Suprapubic skin (tissue), 4 donors: ENCODE measurements at places on chromosomes 5 and 9.

- DNase-seq: no peak
Observed at GRCh38 chr9:98807814-98808195, 335 bp downstream of the GALNT12 start.

GRCh38 chr9:125650271-125650737 is 56.7 kb downstream of the MAPKAP1 start:
- DNase-seq: no peak

- no peak for DNase-seq
Observed at GRCh38 chr9:69801989-69802388, 18.6 kb upstream of the CFAP95 start.

- no peak for DNase-seq
Observed at GRCh38 chr5:98349251-98349989, 424.0 kb upstream of the RGMB start.

GRCh38 chr9:127229691-127230417 is 34.7 kb upstream of the GARNL3 start:
- DNase-seq: no peak

DNA sequence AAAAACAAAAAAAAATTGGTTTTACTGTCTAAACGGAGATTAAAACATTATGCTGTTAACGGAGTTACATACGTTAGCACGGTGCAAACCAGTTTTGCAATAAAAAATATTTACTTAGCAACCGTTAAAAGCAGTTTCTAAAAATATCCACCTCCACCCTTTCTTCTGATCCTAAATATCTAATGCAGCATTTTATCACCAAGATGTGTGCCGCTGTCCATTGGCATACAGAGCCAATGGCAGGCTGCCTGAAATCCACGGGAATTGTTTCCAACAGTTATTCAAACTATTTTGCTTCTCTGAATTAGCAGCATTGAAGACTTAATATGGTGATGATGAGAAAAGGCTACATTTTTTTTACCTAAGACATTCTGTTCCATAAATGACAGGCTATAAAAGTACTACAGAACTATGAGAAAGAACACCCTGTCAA is 61.6 kb downstream of the CSNK1A1 start:
- DNase-seq: no peak

- DNase-seq: no peak
Observed at GRCh38 chr5:61228229-61228628, 66.0 kb upstream of the SMIM15 start.

GRCh38 chr9:128323212-128323730 is 632 bp downstream of the COQ4 start:
- DNase-seq: no peak

GRCh38 chr5:113663879-113664541 is 150.5 kb downstream of the YTHDC2 start:
- DNase-seq: no peak

GRCh38 chr9:131960851-131961495 is 118.7 kb downstream of the MED27 start:
- no peak for DNase-seq

DNA sequence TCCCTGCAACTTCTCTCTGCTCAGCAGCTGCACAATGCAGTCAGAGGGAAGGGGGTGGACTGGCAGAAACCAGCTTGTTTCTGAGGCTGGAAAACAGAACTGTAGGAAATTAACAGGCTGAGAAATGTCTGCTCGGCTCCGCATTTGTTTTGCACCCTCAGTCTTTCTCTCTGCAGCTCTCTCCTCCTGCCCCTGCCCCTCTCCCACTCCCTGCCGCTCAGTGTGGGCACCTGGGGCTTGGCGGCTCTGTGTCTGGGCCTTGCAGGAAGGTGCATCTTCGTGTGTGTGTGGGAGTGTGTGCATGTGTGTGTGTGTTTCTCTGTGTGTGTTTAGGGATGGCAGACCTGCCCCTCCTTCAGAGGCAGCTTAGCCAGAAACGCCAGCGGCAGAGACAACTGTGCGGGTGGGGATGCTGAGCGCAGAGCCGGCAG is 53.0 kb downstream of the PCDH1 start:
- DNase-seq: no peak

DNA sequence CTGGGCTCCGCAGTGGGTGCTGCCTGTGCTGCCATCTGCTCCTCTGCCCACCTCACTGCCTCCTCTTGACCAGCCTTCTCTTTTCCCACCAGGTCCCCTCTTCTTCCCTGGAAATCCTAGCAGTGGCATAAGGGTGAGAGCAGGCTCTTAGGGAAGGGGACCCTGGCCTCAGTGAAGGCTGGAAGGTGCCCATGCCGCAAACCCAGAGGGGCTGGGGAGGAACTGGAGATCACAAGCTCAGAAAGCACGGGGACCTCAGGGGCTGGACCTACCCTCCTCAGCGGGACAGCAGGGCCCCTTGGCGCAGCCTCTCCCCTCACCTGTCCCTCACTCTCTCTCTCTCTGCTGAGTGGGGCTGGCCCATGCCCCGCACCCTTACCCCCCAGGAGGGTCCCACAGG is 144.4 kb upstream of the IRX2 start:
- peak; percentile 57 for DNase-seq

GRCh38 chr5:44821164-44821563 is 12.4 kb downstream of the MRPS30 start:
- no peak for DNase-seq

GRCh38 chr9:14218253-14218652 is 95.7 kb downstream of the NFIB start:
- DNase-seq: no peak

- DNase-seq: no peak
Observed at GRCh38 chr9:4879115-4879558, 86.4 kb downstream of the RCL1 start.

GRCh38 chr5:79256563-79256962 is 20.6 kb downstream of the JMY start:
- DNase-seq: no peak

DNA sequence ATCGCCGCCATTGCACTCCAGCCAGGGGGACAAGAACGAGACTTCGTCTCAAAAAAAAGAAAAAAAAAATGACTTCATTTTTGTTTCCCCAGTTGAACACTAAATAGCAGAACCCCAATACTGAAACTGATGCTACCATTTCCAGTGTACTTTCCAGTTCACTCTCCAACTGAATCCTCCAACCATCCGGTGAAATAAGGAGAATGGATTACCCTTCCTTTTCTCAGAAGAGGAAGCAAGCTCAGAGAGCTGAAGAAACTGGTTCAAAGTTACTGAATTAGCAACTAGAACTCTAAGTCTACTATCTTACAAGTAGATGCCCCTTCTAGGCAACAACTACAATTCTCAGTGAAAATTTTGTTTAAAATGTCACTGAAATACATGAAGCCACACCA is 3.9 kb downstream of the FAM13B start:
- DNase-seq: no peak

DNA sequence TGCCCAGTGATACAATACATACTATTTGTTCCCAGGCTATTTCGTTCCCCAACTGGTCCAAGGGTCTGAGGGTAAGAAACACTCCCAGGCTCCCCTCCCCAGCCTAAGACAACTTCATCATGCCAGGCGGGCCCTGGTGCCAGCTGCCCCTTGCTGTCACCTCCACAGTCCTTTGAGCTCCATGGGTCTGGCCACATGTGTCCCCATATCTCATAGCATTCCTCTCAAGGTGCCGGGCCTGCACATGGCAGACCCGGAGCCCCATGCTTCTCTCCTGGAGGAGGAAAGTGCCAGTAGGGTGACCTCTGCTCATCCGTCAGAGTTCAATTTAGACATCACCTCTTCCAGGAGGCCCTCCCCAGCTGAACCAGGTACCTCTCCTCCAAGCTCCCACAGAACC is 120.5 kb downstream of the C5orf15 start:
- DNase-seq: no peak

GRCh38 chr5:58582019-58582802 is 664 bp upstream of the RAB3C start:
- DNase-seq: no peak

- DNase-seq: no peak
Observed at GRCh38 chr9:32378993-32379729, 5.3 kb upstream of the ACO1 start.

DNA sequence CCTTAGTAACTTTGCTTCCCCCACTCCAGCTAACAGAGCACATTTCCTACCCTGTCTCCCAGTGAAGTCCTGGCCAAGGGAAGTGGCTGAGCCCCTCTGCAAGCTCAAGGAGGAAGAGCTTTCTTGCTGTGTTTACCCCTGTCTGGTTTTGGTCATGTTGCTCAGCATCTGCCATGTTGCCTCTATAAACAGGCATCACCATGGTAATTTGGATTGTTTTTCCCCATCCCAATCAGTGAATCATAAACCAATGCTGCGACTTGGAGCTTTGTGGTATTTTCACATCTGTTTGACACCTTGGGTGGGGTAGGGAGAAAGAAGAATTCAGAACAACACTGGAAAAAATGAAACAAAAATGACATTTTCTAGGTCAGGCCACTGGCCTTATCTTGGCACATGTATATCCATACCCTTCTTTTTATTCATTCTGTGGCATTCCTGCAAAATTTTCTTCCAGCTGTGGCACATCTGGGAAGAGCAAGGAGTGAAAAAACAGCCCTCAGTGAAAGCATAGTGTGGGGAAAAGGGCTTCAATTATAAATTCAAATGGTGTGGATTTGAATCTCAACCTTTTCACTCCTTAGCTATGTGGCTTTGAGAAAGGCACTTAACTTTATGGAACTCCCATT is 42.5 kb downstream of the SLIT3 start:
- DNase-seq: no peak

DNA sequence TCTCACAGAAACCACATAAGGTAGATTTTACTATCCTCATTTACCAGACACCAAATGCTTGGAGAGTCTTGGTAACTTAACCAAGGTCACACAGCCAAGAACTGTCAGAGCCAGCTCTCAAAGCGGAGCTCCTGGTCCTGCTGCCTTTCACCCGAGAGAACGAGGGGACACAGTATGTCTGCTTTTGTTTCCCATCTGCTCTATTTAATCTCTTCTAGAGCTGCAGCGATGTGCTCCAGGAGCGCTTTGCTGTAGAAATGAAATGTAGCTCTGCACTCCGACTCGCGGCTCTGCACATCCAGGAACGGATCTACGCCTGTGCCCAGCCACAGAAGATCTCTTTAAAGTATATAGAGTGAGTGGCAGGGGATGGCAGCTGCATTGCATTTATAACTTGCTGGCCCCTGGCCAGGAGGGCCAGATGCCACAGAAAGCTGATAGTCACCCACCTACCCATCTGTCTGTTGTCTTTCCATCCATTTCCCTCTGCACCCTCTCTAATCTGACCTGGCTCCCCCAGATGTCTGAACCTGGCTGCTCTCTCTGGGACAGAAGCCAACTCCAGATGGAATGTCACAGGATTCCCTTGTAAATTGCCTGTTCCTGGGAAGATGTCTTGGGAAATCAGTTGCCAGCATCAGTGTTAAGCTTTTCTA is 21.4 kb upstream of the TRMT10B start:
- no peak for DNase-seq

- no peak for DNase-seq
Observed at GRCh38 chr5:133993185-133993936, 11.4 kb downstream of the VDAC1 start.

DNA sequence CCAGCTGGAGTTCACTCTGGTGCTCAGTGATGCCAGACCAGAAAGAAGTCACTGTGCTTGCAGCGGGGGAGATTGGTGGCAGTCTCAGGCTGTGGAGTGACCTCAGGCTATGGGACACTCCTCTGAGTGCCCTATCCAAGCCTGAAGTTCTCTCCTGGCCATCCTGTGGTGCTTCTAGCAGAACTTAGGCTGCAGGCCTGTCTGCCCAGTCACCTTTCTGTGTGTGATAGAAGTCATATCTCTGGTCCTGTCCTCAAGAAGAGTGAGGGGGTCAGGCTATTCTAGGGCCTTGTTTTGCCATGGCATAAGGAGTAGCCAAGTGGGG is 9.3 kb downstream of the PDLIM4 start:
- no peak for DNase-seq

DNA sequence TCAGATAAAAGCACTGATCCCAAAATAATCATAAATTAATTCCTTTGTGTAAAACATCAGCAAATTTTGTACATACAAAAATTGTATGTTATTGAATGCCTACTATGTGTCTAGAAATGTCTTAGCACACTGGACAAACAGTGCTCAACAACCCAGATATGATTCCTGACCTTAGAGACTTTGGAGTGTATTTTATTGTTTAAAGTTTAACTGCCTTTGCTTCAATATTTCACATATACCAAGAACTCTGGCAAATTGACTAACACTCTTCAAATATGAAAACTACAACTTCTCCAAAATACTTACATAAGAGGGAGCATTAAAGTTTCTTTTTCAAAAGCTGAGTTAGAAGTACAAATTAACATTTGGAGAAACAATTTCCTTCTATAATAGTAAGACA is 231.9 kb downstream of the MLLT3 start:
- no peak for DNase-seq

GRCh38 chr5:54013556-54014194 is 296.7 kb downstream of the ARL15 start:
- DNase-seq: no peak

GRCh38 chr5:138824516-138824915 is 50.6 kb downstream of the LRRTM2 start:
- no peak for DNase-seq

DNA sequence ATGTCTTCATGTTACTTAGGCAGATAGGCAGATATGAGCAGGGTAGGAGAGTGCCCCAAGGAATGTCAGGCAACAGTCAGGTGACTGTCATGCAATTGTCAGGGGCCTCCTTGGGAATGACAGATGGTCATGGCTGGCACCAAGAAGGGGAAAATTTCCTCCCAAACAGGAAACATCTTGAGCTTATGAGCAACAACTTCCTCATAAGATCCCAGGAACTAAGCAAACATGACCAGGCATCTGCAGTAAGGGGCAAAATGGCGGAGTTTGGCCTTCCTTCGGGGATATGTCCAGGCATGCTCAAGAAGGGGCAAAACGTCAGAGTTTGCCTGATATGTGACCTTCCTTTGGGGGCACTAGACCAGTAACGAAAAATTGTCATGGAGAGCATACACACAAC is 591.8 kb downstream of the PDE4D start:
- DNase-seq: no peak

DNA sequence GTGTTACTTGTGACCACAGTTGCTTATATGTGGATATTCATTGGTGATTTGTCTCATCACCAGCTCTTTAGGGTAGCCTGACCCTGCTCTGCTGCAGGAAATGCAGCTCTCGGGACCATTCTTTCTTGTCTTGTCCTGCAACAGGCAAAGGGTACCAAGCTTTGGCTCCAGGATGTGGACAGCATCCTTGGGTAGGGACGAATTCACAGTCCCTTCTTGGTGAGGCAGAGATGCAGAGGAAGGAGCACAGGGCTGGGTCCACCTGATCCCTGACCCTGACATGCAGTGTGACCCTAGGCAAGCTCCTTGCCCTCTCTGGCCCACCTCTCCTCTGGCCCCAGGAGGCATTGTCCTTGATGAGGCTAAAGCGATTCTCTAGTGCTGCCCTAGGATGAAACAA is 37.0 kb upstream of the SYNPO start:
- DNase-seq: no peak

DNA sequence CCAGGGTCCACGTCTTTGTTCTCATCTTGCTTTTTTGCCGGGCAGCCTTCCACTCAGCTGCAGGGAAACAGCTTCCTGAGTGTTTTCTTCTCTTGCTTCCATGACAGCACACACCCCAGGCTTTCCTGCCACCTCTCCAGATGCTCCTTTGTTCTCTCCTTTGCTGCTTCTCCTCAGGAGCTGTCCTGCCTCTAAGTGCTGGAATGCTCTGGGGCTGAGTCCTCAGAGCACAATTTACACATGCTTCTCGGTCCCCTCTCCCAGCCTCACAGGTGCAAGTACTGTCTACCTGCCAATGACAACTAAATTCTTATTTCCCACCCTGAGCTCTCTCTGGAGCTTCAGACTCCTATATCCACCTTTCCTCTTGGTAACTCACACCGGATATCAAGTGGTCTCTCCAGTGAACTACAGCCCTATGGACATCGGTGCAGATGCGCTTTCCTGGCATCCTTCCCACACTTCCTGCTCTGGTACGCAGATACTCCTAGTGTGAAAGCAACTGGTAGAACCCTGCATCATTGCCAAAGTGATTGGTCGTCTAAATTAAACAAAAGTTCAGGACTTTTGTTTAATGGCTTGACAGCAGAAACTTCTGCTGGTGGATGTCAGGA is 13.4 kb upstream of the ACSL6 start:
- no peak for DNase-seq
